Fibroblast of skin of left biceps (primary cell): ENCODE measurements at places on chromosomes 3 and 15.
A peak's percentile ranks its signal among the peaks of the same experiment; 100 is the strongest.

- DNase-seq, result no peak
Observed at GRCh38 chr15:45802140-45802539, 167.3 kb downstream of the SQOR start.

DNA sequence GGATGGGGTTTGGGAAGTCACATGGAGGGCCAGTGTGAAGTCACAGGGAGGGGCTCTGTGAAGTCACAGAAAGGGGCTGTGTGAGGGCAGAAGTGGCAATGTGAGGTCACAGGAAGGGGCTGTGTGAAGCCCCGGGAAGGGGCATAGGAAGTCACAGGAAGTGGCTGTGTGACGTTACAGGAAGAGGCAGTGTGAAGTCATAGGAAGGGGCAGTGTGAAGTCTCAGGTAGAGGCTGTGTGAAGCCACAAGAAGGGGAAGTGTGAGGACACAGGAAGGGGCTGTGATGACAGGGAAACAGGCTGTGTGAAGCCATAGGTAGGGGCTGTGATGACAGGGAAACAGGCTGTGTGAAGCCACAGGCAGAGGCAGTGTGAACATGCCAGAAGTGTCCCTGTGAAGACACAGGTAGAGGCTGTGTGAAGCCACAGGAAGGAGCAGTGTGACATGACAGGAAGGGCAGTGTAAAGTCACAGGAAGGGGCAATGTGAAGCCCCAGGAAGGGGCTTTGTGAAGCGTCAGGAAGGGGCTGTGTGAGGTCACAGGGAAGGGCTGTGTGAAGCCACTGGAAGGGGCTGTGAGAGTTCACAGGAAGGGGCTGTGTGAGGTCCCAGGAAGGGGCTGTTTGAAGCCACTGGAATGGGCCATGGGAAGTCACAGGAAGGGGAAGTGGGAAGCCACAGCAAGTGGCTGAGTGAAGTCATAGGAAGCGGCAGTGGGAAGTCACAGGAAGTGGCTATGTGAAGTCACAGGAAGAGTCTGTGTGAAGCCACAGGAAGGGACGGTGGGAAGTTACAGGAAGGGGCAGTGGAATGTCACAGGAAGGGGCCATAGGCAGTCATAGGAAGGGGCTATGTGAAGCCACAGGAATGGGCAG, 37.1 kb downstream of the GASK1A start:
- DNase-seq, result no peak

- DNase-seq, result no peak
Observed at GRCh38 chr15:49379996-49380395, 43.0 kb upstream of the FGF7 start.

GRCh38 chr3:46996689-46997452, 17.4 kb downstream of the NBEAL2 start:
- no peak for DNase-seq

DNA sequence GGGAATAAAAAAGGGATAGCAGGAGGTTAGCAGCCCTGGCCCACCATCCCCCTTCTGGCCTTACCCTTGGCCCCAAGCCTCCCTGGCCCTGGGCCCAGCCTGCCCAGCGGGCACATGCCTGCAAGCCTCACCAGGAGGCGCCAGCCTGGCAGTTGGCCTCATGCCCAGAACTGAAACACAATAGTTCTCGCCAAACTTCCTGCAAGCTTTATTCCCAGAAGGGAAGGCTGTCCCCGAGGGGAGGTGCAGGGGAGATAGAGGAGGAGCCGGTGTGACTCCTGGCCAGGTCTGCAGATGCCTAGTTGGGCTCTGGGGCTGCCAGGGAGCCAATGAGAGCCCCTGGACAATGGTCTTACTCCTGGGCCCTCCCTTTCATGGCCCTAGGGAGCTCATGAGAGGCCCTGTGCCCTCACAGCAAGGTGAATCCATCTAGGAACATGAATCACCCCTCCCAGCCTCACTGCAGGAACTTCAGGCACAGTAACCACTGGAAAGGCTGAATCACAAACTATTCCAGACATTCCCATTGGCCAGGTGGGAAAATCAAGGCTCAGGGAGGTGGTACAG, 4.0 kb downstream of the CCDC33 start:
- peak; percentile 18 for DNase-seq

GRCh38 chr3:188664795-188665194, 507.0 kb upstream of the TPRG1 start:
- no peak for DNase-seq

GRCh38 chr3:40653001-40653400, 128.2 kb downstream of the ZNF621 start:
- no peak for DNase-seq
